D721Med (cell line): ENCODE measurements at places on chromosomes 12 and 14.

DNA sequence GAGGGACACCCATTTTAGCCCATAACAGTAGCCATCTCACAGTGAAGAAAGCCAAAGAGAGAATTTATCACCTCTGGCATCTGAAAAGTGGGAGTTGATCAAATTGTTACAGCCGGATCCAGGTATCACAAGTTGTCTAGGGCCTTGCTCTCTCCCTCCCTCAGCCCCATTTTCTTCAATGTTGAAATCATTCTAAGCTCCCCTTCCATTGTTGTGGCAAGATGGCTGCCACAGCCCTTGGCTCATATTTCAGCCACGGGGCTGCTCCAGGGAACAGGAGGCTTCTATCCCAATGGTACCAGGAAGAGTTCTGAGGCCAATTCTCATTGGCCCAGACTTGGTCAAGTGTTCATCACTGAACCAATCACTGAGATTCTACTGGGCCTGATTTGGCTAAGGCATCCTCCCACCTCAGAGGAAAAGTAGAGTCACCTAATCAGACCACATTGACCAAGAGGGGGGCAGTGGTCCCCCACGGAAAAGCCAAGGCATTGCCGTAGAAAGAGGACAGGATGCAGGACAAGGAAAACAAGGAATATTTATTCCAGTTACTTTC lies 106.2 kb downstream of the GPATCH2L start:
- DNase-seq = no peak

DNA sequence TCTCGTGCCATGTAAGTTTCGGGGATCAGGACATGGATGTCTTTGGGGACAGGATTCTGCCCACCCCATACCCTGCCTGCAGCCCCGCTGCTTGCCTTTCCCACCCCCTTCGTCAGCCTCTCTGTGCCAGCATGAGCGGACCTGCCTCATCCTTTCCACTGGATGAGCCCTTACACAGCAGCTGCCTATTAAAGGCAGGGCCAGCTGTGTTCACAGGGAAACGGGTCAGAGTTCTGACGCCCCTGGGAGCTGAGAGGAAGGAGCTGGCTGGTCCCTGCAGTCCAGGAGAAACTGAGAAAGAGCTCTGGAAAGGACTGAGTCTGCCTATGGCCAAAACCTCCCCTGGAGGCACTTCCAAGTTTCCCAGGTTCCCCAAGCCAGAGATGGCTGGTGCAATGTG lies 83.5 kb upstream of the NCOR2 start:
- DNase-seq = no peak

DNA sequence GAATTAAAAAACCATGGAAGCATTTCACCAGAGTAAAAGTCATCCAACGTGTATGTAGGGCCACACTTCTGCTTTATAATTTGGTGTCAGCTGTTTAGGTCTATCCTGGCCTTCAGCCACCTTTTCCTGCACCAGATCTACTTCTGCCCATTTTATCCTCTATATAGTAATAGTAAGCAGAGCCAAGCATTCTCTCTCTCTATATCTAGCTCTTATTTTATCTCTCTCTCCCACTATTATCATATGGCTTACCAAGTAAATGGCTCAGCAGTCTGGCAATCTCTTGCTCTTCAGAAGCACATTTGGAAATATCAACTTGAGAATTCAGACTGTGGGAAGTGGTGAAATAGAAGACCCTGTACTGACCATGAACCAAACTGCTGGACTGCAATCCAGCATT lies 84.1 kb upstream of the FKBP4 start:
- DNase-seq = no peak

- no peak for DNase-seq
These were observed 21.0 kb upstream of the ITPR2 start for GRCh38 chr12:26854031-26854390.

GRCh38 chr12:49890096-49890461 lies 13.6 kb downstream of the FAIM2 start:
- DNase-seq = no peak

DNA sequence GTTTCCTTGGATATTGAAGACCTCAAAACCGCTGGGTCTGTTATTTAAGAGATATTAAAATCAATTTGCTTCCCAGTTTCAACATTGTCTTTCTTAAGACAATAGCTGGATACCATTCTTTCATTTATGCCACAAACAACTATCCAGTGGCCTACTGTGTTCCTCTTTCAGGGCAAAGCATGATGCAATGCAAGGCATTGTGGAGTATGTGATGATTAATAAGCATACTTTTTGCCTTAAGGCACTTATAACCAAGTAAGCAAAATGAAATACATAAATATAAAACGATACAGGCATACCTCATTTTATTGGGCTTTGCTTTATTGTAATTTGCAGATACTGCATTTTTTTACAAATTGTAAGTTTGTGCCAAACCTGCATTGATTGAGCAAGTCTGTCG lies 45.5 kb downstream of the SCN8A start:
- no peak for DNase-seq

GRCh38 chr12:111818340-111818739 lies 23.7 kb upstream of the MAPKAPK5 start:
- no peak for DNase-seq
